Karpas-422 (cell line): ENCODE measurements at places on chromosomes 6 and 20. TPM values are rescaled to one million over a fixed set of nuclear protein-coding genes. Genes with fewer than 3 reads are reported as not detected.

DNA sequence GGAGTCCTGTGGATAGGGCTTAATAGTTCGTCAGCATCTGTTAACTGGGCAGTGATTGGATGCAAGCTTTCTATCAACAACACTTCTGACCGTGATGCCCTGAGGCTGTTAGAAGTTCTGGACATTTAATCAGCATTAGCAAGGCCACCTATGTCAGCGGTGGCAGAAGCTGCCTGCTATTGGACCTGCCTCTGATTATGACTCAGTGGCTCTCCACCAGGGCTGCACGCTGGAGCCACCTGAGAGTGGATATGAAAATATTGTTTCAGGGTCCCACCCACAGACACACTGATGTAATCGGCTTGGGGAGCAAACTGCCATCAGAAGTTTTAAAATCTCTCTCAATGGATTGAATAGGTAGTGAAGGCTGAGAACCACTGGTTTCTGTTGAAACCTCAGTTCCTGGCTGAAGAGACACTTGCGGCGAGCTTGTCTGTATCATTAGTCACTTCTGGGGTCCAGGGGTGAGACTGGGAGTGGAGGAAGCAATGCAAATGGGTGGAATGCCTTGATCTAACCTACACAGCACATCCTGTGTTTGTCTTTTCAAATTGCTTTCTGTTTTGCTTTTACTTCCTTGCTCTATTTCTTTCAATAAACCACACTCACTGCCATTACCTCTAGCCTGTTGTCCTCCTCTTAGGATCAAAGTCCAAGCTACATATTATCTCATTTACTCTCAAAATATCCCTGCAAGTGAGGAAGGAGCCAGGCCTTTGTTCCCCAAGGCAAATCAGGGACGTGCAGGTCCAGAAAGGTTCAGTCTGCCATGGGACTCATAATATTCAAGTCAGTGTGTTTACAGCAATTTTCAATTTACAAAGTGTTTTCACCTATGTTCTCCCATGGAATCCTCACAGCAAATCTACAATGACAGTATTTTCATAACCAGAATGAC, 4.2 kb downstream of the CLIC5 start:
- no peak overlapping the region for H3K4me3 ChIP-seq
- no peaks in the 10 kb centered on the region for H3K36me3 ChIP-seq
- H3K4me1 ChIP-seq = no peaks in the 10 kb centered on the region
- H3K27me3 ChIP-seq = no peaks in the 10 kb centered on the region
- no peak for DNase-seq

DNA sequence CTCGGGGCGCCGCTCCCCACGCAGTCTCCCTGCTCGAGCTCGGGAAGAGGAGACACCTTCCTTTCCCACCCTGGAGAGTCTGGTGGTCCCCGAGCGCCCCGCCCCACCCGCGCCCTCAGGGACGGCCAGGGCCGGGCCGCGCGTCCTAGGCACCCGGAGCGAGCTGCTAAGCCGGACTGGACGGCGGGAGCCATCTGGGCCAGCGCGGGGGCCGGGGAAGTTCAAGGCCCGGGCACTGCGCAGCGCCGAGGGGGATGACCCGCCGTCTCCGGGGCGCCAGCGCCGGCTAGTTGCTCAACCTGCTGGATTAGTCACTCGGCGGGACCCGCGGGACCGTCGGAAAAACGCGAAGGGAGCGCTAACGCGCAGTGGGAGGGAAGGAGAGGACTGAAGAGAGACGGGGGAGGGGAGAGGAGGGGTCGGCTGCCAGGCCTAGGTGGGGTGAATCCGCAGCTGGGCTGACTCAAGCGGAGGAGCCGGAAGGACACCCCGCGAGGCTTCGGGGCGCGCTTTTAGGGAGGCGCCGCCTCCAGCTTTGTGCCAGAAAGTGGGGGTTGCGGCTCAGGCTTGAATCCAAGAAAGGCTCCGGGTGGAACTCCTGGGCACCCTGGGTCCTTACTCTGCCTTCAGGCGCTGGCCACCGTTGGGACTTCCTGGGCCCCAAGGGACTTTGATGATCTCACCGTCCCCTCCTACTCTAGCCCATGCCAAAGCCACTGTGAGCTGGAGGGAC, 75.7 kb upstream of the FOXP4 start:
- H3K27ac ChIP-seq = no peak overlapping the region
- no peak for DNase-seq
- H3K27me3 ChIP-seq = no peaks in the 10 kb centered on the region
- H3K4me1 ChIP-seq = no peaks in the 10 kb centered on the region
- no peaks in the 10 kb centered on the region for H3K36me3 ChIP-seq

- peaks cover 4% of the 10 kb centered on the region; the same call in 1 of the 2 replicates for H3K36me3 ChIP-seq
- no peak for DNase-seq
- peak overlapping the region; percentile 62 for H3K27ac ChIP-seq
- no peaks in the 10 kb centered on the region for H3K27me3 ChIP-seq
Measured at GRCh38 chr6:158284007-158284875, 28.0 kb upstream of the TULP4 start.

DNA sequence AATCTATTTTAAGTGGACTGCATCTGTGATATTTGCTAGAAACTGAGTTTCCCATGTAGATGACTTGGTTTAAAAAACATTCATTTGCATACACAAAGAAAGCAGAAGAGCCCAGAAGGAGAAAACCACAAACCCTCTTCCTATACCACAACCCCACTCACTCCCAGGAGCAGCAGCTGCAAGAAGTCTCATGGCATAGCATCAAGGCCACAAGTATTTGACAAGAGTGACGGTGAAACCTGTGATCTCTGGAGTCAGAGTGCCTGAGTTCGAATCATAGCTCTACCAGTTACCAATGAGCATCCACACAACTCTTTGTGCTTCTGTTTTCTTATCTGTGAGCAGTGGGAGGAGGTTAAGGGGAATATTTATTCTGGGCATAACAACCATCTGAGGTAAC, 44.7 kb upstream of the SIRPG start:
- no peak for DNase-seq
- no peaks in the 10 kb centered on the region for H3K27me3 ChIP-seq
- no peak overlapping the region for H3K27ac ChIP-seq

- H3K4me1 ChIP-seq = peaks cover 5% of the 10 kb centered on the region; the same call in 1 of the 2 replicates
- H3K27me3 ChIP-seq = no peaks in the 10 kb centered on the region
- H3K27ac ChIP-seq = no peak overlapping the region
- no peaks in the 10 kb centered on the region for H3K36me3 ChIP-seq
- no peak overlapping the region for H3K4me3 ChIP-seq
- no peak for DNase-seq
Measured at GRCh38 chr6:72916906-72917305, 295.0 kb downstream of the KCNQ5 start.

DNA sequence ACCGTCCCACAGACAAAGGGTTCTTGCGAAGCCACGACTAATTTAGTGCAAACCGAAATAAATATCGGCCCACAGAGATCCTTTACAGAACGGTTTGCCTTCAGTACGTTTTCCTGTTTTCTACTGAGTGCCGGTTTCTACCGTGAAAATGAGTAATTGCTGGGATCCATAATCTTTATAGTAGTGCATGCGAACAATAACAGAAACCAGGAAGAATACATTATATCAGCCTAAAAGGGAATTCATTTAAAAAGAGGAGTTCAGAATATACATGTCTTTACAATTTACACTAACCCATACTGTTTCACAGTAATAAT, 292 bp upstream of the MTCL3 start:
- H3K27me3 ChIP-seq = no peaks in the 10 kb centered on the region
- H3K4me1 ChIP-seq = peaks cover 17% of the 10 kb centered on the region
- no peak overlapping the region for H3K27ac ChIP-seq
- no peaks in the 10 kb centered on the region for H3K36me3 ChIP-seq
- H3K4me3 ChIP-seq = no peak overlapping the region
- no peak for DNase-seq

- DNase-seq = no peak
- no peaks in the 10 kb centered on the region for H3K36me3 ChIP-seq
- no peak overlapping the region for H3K4me3 ChIP-seq
- no peaks in the 10 kb centered on the region for H3K27me3 ChIP-seq
- peaks cover 24% of the 10 kb centered on the region for H3K4me1 ChIP-seq
Measured at GRCh38 chr20:63011798-63012197, 5.0 kb upstream of the BHLHE23 start.

DNA sequence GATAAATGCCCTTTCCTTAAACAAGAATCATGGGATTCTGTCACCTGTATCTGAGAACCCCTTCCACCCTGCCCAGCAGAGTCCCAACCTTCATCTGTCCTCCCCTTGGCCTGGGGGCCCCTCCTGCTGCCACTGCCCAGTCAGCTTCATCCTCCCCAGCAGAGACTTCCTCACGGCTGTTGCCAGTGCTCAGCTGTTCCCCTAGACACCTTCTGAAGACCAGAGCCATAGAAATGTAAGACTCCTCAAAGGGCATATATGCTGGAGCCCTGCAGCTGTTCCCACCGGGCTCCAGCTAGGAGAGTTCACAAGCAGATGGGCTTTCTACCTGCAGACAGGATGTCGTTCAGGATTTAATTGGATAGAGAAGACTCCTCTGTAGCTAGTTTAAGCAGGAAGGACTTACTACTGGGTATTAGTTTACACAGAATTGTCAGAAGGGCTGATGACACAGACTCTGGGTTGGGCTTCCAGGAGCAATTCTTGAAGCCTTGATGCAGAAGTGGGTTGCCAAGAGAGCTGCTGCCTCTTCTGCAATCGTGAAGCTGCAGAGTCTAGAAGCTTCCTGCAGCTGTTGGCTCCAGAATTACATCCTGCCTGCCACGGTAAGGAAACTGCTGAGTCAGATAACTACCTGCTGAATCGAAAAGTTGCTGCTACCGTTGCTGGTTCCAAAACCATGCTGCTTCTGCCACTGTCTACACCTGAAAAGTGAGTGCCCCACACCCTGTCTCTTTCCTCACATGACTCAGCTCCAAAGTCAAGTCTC, 57.1 kb upstream of the MLN start:
- no peak for DNase-seq
- H3K4me1 ChIP-seq = no peaks in the 10 kb centered on the region
- no peak overlapping the region for H3K27ac ChIP-seq

DNA sequence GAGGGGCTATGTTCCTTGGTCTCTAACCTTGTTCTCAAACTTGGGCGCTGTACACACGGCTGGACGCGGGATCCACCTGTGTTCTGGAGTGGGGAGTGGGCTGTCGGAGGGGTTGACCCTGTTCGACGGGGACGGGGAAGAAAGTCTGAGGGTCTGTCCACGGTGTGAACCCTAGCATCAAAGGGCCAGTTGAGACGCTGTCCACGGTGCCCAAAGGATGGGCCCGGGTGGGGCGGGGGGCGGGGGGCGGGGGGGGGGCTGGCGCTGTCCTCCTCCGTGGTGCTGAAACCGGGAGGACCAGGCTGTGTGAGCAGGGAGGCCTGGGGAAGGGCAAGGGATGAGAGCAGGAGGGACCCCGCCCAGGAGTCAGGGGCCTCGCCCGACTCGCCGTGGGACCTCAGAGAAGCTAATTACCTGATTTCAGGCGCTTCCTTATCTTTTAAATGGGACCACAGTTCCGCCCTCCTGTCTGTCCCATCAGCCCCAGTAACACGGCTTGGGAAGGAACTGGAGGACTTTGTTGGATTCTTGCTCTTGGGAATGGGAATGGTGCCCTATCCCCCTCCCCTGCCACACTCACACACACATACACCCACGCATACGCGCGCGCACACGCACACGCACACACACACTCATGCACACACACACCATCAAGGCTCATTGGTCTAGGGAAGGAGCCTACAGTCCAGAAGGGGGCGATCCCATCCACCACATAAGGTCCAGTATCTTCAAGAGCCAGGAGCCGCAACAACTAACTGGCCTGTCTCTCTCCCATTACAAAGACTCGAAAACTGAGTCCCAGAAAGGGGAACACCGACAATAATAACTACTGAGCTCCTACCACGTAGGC, 1.0 kb upstream of the VSTM2L start:
- H3K4me1 ChIP-seq = no peaks in the 10 kb centered on the region
- no peak overlapping the region for H3K27ac ChIP-seq
- H3K36me3 ChIP-seq = no peaks in the 10 kb centered on the region
- H3K27me3 ChIP-seq = no peaks in the 10 kb centered on the region
- peak; percentile 83 for DNase-seq

DNA sequence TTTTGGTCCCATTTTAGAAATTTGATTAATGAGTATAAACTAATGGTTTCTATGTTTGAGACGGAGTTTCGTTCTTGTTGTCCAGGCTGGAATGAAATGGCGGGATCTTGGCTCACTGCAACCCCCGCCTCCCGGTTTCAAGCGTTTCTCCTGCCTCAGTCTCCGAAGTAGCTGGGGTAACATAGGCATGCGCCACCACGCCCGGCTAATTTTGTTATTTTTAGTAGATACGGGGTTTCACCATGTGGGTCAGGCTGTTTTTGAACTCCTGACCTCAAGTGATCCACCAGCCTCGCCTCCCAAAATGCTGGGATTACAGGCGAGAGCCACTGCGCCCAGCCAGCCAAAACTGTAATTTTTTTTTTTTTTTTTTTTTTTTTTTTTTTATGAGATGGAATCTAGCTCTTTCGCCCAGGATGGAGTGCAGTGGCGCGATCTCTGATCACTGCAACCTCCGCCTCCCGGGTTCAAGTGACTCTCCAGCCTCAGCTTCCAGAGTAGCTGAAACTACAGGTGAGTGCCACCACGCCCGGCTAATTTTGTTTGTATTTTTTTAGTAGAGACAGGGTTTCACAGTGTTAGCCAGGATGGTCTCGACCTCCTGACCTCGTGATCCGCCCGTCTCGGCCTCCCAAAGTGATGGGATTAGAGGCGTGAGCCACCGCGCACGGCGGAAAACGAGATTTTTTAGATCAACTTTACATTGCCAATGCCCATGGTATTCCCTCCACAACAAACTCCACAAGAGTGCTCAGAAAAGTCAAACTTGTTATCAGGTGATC, 127.8 kb downstream of the HFE start:
- no peaks in the 10 kb centered on the region for H3K36me3 ChIP-seq
- no peak overlapping the region for H3K27ac ChIP-seq
- no peak overlapping the region for H3K4me3 ChIP-seq
- no peak for DNase-seq
- H3K4me1 ChIP-seq = peaks cover 25% of the 10 kb centered on the region

DNA sequence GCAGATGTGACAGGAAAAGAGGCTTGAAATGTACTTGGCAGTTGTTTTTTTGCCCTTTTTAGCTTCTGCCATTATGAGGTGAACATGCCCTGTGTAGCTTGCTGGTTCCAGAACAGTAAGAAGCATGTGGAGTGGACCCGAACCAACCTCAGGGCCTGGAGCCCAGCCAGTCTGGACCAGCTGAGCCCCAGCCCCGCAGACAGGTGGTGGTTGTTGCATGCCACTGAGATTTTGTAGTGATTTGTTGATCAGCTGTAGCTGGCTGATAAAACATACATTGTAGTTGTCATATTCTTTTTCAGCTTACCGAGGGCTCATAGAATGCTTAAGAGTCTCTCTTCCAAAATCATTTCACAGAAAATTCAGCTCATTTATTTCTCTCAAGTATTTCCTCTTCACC, 182.2 kb downstream of the FARS2 start:
- no peak overlapping the region for H3K4me3 ChIP-seq
- H3K27ac ChIP-seq = no peak overlapping the region
- no peaks in the 10 kb centered on the region for H3K36me3 ChIP-seq
- H3K27me3 ChIP-seq = no peaks in the 10 kb centered on the region

PRND gene
- total RNA-seq = not detected in 2 replicates

- no peak overlapping the region for H3K4me3 ChIP-seq
- H3K27ac ChIP-seq = no peak overlapping the region
- H3K4me1 ChIP-seq = peaks cover 3% of the 10 kb centered on the region; the same call in 1 of the 2 replicates
- H3K36me3 ChIP-seq = no peaks in the 10 kb centered on the region
Measured at GRCh38 chr20:57199656-57200405, 66.6 kb downstream of the BMP7 start.

CENPW gene
- 13.6 and 14.3 TPM in 2 replicates for total RNA-seq
